ENCODE measurements at places on chromosomes 4 and X. TPM values are rescaled to one million over a fixed set of nuclear protein-coding genes. Genes with fewer than 3 reads are reported as not detected.

GRCh38 chr4:163922302-163922701 lies 427.8 kb downstream of the TMA16 start:
- DNase-seq, result no peak

The TRPC3 gene
- 0.48 TPM for total RNA-seq

GRCh38 chr4:42655921-42656678 lies 805 bp downstream of the ATP8A1 start:
- DNase-seq, result peak; percentile 91

The PABPC1L2B gene
- total RNA-seq, result not detected

DNA sequence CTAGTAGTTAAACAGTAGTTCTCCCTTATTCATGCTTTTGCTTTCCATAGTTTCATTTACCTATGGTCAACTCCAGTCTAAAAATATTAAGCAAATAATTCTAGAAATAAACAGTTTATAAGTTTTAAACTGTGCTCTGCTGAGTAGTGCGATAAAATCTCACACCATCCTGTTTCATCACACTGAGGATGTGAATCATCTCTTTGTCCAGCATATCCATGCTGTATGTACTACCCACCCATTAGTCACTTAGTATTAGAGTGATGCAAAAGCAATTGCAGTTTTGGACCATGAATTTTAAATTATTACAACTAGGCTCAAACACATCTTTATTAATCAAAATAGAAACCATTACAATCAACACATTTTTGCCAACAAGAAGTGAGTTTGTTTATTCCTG lies 187.4 kb downstream of the TEX13C start:
- DNase-seq, result no peak

DNA sequence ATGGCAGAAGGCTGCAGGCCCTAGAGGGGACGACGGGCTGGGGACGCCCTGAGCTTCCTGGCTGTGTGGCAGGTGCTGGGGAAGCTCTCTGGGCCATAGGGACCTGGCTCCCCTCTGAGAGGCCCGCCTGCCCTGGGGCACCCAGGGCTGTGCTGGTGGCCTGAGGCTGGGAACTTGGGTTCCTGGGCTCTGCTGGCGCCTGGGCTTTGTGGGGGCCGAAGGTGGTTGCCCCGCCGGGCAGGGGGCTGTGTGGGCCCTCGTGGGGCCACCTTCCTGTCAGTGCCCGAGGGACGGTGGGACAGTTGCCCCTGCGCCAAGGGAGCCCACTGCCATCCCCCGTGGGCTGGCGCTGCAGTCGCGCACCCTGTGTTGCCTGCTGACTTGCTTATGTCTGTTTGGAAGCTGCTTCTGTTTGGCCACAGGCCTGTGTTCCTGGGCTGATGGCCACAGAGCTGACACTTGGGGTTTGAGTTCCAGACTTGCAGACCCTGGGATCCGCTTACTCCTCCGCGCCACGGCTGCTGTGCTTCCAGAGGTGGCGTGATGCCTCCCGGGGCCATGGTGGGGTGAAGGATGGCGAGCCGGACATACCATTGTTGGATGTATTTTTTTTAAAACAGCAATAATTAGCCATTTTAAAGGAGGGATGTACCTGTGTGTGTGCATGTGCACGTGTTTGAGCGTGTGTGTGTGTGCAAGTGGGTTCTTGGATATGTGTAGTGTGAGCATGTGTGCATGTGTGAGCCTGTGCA lies 8.5 kb downstream of the NAT8L start:
- no peak for DNase-seq

GRCh38 chrX:7987160-7988012 lies 60.2 kb upstream of the PNPLA4 start:
- DNase-seq, result no peak

GRCh38 chrX:129984111-129984958 lies 1.9 kb downstream of the BCORL1 start:
- DNase-seq, result peak; percentile 91

DNA sequence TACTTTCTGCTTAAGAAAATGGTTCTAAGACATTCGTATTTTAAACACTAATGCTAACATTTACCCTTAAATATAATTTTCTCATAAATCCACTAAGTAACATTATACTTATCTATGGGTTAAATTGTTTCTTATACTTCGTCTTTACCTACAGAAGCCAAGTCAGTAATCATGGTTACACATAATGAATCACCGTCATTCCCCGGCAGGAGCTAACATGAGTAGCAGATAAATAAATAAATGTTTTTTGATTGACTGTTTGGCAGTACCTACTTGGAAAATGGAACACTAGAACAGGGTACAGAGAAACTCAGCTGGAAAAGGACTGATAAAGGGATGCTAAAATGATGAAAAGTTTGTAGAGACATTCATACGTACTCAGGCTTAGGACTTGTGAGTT lies 430.4 kb downstream of the ACTRT1 start:
- no peak for DNase-seq

DNA sequence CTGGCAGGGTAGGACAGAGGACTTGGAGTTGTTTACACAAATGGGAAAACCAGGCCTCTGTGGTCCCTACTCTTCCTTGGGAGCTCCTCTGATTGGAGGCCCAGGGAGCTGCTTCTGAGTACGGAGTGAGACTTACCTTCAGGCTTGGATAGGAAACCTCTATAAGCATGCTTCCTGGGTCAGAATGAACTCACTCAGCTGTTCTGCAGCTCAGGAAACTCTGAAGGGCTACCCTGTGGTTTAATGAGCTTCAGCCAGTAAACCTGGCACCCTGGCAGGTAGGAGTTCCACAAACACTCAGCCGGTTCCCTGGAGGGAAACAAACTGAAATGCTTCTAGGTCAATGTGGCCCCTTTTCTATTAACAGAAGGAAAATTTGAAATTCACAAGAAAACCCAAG lies 51.0 kb upstream of the TFDP3 start:
- DNase-seq, result no peak

DNA sequence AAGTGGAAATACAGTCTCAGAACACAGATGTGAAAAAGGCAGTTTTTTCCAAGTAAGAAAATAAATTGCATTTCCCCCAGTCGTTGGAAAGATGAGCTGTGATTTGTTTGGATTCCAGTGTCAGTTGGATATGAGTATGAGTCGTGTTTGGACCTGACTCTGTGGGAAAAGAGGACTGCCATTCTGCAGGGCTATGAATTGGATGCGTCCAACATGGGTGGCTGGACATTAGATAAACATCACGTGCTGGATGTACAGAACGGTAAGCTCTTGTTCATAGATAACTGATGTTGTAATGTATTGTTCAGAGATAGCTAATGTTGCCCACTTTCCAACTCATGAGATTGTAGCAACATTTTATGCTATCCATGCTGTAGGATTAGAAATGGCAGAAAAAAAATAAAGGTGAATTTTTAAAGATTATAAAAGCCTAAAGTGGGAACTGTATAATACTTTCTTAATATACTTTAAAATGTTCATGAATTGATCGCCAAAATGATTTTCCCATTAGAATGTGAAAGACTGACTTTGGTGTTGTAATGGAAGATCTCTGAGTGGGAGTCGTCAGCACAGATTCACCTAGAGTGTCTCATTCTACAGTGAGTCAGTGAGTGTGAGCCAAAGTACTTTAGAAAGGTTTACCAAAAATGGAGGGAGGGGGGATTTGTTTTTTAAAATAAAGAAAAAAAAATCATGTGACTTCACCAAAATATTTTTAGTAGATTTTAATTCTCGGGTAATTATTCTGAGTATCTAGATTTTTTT lies 178.7 kb downstream of the DCTD start:
- no peak for DNase-seq

DNA sequence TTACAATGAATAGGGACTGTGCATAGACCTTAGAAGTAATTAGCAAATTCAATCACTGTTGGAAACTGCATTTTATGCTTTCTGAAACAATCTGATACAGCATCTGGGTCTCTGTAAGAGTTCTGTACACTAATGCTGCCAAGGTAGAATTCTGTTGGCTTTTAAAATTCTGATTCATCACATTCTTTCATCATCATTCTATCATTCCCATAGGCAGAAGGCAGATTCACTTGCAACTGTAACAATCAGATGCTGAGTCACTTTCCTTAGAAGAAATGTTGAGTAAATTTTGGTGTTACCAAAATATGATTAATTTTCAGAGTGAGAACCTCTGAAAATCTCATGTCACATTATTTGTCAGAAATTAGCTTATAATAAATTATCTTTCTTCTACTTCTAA lies 267.2 kb downstream of the MAPK10 start:
- DNase-seq, result no peak

- no peak for DNase-seq
Measured at GRCh38 chr4:108247387-108248049, 78.8 kb upstream of the LEF1 start.

DNA sequence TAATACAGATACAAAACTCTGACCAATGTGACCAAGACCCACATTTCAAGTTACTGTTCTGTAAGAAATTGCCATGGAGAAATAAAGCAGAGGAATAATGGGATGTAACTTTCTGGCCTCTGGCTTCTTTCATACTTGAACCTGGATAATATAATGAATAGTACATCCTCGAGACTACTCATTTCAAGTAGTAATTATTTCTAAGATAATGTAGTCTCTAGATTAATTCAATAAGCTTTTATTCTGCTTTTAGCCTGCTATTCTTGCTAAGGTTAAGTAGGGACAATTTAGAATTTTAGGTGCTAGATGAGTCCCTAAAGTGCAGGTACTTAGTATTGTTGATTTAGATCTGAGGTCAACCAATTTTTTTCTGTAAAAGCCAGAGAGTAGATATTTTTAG lies 178.7 kb upstream of the IL15 start:
- no peak for DNase-seq

DNA sequence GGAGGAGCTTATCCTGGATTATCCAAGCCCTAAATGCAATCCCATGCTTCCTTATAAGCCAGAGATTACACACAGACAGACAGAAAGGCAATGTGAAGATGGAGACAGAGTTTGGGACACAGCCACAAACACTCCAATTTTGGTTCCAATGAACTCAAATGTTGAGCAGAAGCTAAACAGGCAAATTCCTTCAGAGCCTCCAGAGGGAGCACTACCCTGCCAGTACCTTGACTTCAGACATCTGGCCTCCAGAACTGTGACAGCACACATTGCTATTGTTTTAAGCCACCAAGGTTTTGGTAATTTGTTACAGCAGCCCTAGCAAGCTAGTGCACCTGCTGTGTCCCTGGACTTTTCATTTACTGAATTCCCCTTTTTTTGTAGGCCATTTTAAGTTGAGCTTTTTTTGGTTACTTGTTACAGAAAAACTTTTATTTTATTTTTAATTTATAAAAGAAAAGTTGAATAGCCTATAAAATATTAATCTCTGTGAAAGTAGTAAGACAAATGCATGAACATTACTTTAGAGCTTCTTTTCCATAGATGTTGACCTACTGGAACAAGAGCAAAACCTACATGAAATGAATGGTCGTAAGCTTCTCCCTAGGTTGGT lies 33.4 kb upstream of the SRD5A3 start:
- no peak for DNase-seq

The SRPK3 gene
- 0.74 TPM for total RNA-seq

DNA sequence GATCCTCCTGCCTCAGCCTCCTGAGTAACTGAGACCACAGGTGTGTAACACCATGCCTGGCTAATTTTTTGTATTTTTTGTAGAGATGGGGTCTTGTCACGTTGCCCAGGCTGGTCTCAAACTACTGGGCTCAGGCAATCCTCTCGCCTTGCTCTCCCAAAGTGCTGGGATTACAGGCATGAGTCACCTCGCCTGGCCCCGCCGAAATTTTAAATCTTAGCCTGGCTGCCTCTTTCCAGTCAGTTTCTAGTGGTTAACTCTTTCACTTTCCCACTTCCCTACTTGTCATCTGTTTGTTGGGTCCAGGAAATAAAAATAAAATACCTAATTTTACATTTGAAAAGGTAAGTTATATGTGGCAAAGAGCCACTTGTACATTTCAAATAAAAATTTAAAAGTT lies 62.4 kb downstream of the TMEM165 start:
- DNase-seq, result no peak

GRCh38 chrX:17470136-17470535 lies 95.1 kb downstream of the NHS start:
- no peak for DNase-seq

- no peak for DNase-seq
Measured at GRCh38 chr4:177480795-177481194, 38.6 kb upstream of the AGA start.

DNA sequence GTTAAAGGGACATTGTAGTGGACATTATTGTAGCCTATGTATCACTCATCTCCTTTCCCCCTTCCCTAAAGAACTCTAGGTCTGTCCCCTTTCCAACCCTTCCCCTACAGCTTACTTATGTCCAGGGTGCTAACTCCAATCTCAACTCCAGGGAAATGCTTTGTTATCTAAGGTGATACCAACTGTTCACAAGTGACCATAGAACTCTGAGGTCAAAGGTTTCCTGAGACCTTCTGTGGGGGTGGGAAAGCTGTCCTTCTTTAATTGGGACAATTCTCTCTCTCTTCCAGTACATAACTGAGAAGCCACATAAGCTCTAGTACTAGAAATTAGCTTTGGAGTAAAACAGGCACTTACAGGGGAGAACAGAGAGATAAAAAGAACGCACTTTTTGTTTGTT lies 212.4 kb downstream of the NR3C2 start:
- no peak for DNase-seq

- DNase-seq, result peak; percentile 84
Measured at GRCh38 chrX:150199181-150199580, 163.9 kb upstream of the MAMLD1 start.

- no peak for DNase-seq
Measured at GRCh38 chrX:11287505-11287904, 5.7 kb upstream of the AMELX start.

The DGKK gene
- total RNA-seq, result not detected

- DNase-seq, result no peak
Measured at GRCh38 chr4:87219632-87220093, 755 bp downstream of the KLHL8 start.

- no peak for DNase-seq
Measured at GRCh38 chr4:135533053-135533452, 1331.5 kb upstream of the PABPC4L start.

GRCh38 chr4:141356963-141357335 lies 136.3 kb downstream of the ZNF330 start:
- no peak for DNase-seq

The FAM241A gene
- total RNA-seq, result 23.2 TPM

The TCEAL6 gene
- total RNA-seq, result not detected

The CENPU gene
- 3.0 TPM for total RNA-seq

GRCh38 chrX:25599061-25599460 lies 539.1 kb upstream of the MAGEB18 start:
- DNase-seq, result no peak

DNA sequence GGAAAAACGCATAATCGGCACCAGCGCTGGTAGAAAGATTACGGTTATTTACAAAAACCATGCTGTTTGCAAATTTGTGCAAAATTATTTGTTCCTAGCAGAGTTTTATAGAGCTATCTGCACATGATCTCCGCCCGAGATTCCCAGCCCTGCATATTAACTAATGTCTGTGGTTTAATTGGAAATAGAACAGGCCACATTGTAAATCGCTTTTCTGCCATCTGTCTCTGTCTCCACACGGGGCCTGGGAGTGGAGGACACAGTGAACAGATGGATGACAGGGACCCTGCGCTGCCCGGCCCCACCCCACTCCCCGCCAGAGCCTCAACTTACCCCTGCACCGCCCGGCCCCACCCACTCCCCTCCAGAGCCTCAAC lies 126.9 kb downstream of the FAM53A start:
- DNase-seq, result no peak

DNA sequence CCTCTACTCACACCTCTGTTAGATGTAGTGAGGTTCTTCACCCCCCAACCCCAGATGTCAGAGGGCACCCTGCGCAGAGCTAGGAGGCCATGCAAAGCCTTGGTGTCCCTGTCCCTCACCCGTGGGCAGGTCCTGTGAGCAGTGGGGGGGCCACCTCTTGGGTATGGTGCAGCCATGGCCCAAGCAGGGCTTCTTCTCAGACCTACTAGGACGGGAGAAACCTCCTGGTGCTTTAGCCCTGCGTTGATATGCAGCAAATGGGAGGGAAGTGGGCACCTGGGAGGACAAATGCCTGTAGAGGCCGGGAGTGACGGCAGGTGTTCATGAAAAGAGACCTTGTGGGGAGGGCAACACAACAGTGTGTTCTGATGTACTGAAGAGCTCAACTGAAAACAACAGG lies 38.5 kb upstream of the MSANTD1 start:
- DNase-seq, result peak; percentile 65
